Naive thymus-derived CD4-positive, alpha-beta T cell (primary cell): ENCODE measurements at places on chromosomes 13 and 19. TPM values are rescaled to one million over a fixed set of nuclear protein-coding genes. Genes with fewer than 3 reads are reported as not detected.

The IL4I1 gene
- 1.9 TPM for total RNA-seq

The SLC25A42 gene
- total RNA-seq: 36.1 TPM

The OR10H5 gene
- total RNA-seq: not detected in 2 replicates

The NLRP4 gene
- total RNA-seq: not detected

The GRIN3B gene
- total RNA-seq: not detected

The ZNF540 gene
- 11.5 TPM for total RNA-seq
